ENCODE measurements at places on chromosomes 2 and 18. TPM values are rescaled to one million over a fixed set of nuclear protein-coding genes. Genes with fewer than 3 reads are reported as not detected.

Gene GRB14
- not detected for total RNA-seq

Gene RAD51AP2
- total RNA-seq = not detected

Gene LINC00305
- total RNA-seq = not detected

Gene MROH2A
- total RNA-seq = not detected

Gene BMP10
- total RNA-seq = not detected

Gene RESP18
- not detected for total RNA-seq

DNA sequence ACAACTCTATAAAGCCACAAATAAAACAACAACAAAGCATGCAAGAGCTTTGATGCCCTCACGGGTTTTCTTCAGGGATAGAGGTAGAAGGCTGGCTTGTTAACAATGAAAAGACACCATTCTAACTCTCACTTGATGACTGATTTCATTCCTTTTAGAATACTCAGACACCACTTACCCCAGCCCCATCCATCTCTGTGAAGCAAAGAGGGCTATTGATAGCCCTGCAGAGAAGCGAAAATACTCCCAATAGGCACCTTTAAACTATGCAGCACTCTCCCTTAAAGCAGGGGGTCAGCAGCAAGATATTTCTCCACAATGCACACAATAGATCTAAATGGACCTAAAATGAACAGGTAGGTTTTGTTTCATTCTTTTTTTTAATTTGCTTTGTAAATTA, 35.1 kb downstream of the ZNF385B start:
- DNase-seq = no peak

- peak; percentile 35 for DNase-seq
These were observed 235.8 kb downstream of the TPGS2 start for GRCh38 chr18:36593001-36593400.

GRCh38 chr2:128234613-128235012, 84.1 kb downstream of the HS6ST1 start:
- no peak for DNase-seq

DNA sequence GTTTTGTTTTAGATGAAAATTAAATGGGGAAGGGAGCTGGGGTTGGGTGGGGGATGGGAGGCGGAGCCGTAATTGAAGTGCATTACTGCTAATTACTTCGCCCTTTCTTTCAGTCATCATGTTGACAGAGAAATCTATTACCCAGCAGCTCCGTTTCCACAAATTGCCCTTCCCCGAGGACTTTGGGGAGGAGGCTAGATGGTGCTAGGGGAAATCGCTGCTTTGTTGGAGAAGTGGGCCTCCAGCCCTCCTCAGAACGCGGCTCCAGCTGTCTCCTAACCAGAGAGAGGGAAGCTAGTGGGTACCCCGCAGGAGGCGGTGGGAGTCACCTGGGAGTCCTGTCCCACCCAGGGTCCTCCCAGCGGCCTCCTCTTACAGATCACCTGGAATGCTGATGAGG, 130.9 kb upstream of the MYCN start:
- no peak for DNase-seq

- DNase-seq = peak; percentile 22
These were observed 430 bp upstream of the CELF4 start for GRCh38 chr18:37565977-37566478.

GRCh38 chr2:75640621-75641121, 5.9 kb upstream of the MRPL19 start:
- peak; percentile 76 for DNase-seq

GRCh38 chr2:37916512-37917082, 8.5 kb upstream of the RMDN2 start:
- DNase-seq = peak; percentile 85

DNA sequence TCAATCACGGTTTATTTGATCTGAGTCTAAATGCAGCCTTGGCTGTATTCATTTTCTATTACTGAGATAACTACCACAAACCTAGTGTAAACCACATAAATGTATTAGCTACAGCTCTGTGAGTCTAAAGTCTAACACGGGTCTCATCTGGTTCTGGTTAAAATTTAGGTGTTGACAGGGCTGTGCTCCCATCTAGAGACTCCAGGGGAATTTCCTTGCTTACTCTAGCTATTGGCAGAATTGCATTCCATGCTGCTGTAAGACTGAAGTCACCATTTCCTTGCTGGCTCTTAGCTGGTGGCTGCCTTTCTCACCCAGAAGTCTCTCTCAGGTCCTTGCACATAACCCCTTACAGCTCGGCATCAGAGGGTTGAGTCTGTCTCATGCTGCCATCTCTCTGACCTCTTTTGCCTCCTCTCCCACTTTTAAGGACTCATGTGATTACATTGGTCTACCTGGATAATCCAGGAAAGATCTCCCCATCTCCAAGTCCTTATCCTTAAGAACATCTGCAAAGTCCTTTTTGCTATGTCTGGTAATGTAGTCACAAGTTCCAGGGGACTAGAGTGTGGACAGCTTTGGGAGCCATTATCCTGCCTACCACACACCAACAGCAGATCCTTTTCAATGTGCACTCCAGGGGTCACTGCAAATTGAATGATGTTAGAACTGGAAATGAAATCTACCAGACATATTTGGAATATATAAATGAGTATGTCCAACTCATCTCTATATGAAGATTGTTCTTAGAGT, 207.0 kb upstream of the AGAP1 start:
- no peak for DNase-seq
